HS-5 (cell line): ENCODE measurements at places on chromosomes 16 and 17.

- no peak for DNase-seq
Measured at GRCh38 chr17:68343976-68344375, 52.7 kb downstream of the ARSG start.

- DNase-seq, result no peak
Measured at GRCh38 chr17:50697663-50698272, 9.9 kb downstream of the ANKRD40 start.

DNA sequence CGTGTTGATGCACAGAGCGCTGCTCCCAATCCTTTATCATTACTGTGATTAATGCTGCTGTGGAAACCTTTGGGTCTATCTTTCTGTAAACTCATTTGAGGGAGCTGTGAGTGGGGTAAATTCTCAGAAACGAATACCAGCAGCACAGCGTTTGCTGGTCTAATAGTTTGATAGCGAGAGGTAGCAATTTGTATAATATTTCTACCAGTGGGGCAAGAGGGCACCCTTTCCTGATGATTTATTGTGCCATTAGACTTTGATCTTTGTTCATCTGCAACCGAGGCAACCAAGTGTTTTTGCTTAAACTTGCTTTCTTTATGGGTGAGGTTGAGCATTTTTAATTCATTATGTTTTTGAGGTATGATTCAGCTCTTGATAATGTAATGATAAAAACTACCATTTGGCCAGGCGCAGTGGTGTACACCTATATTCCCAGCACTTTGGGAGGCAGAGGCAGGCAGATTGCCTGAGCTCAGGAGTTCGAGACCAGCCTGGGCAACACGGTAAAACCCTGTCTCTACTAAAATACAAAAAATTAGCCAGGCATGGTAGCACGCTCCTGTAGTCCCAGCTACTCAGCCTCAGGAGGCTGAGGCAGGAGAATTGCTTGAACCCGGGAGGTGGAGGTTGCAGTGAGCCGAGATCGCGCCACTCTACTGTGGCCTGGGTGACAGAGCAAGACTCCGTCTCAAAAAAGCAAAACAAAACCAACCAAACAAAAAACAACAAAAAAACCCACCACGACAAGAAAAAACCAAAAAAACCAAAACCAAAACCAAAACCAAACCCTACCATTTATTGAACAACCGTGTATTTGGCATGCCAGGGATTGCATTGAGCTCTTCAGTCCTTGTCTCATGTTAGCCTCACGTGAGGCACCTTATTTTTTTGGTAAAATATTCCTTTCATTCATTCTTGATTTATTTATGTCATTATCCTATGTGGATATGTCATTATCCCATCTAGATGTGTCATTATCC, 81.5 kb downstream of the PLCG2 start:
- no peak for DNase-seq

- DNase-seq, result no peak
Measured at GRCh38 chr17:43350888-43351361, 47.9 kb upstream of the ARL4D start.

GRCh38 chr17:61533797-61534196, 57.2 kb downstream of the NACA2 start:
- no peak for DNase-seq

DNA sequence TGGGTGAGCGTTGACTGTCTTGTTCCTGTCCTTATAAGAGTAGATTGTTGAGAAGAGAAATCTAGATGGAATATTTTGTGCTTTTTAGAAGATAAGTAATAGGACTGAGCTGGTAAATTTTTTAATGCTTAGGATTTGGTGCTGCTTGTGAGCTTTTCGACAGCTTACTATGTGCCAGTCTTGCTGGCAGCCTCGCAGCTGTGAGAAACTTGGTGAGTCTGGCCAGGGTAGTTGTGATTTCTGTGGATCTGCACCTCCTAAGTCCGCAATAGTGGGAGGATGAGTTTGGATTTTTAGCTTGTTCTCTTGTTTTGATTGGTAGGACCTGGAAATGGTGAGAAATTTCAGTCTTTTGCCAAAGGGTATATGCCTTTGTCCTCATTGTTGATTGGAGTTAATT, 3.6 kb downstream of the SOCS7 start:
- no peak for DNase-seq
